ENCODE measurements at places on chromosomes 3 and 15. TPM values are rescaled to one million over a fixed set of nuclear protein-coding genes. Genes with fewer than 3 reads are reported as not detected.

DNA sequence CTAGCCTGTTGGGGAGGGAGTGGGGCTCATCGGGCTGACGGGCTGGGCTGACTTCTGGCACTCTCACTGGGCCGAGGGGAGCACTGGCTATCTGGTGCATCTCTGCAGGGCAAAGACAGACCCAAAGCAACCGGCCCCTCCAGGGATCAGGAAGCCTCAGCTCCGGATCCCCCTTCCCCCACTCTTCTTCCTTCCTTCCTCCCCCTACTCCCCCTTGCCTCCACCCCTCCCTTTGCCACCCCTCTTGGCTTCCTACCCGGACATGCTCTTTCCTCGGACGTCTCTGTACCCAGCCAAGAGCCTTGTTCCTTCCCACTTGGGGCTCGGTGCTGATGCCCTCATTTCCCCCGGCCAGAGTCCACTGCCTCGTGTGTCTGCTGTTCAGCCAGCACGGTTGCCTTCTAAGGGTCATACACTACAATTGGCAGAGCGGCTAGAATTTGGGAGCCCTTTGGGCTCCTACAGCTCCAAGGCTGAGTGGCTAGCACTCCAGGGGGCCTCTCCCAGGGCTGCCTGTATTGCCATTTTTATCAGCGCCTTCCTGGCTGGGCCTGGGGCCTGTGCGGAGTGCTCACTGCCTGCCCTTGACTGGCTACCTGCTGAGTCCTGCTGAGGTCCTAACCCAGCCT, 10.9 kb downstream of the SEMA3F start:
- DNase-seq: no peak

GRCh38 chr3:192991356-192991755, 73.7 kb upstream of the MB21D2 start:
- DNase-seq: no peak

GRCh38 chr3:127518456-127519081, 72.0 kb downstream of the TPRA1 start:
- no peak for DNase-seq

Gene CD200R1
- 0.05 TPM for polyA plus RNA-seq

Gene SEMA4B
- 27.5 TPM for polyA plus RNA-seq
